ENCODE measurements at places on chromosomes 3 and 15.

- no peak for DNase-seq
Measured at GRCh38 chr3:106839576-106840280, 537.5 kb upstream of the CCDC54 start.

DNA sequence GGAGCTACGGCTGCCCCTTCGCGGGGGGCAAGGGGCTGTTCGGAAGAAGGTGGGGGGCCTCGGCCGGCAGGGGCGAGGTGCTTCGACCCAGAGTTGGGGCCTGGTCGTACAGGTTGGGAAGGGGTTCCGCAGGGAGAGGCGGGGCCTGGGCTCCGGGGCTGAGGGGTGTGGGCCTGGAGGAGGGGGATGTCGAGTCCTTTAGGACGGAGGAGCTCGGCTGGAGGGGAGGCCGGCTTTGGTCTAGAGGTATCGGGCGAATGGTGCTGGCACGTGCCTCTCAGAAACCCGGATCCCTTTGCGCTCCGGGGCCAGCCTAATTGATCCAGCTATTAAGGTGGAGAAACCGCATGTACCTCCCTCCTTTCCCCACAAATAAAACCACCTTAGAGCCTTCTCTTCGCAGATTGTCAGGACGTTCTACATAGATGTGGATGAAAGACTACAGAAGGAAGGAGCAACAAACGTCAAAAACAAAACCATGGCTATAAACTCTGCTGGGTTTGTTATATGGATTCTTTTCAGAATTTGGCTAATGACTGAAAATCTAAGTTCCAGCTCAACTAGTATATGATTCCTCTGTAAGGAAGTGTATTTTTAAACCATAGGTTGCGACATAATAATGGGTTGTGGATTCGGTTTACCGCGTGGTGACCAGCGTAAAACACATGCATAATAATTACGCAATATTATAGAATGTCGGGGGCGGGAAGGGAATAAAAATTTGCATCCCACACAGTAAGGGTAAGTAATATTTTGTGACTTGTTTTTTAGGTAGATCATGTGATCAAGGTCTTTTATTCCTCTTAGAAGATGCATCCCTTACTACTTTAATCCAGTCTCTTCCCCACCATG, 644 bp upstream of the NGLY1 start:
- no peak for DNase-seq

- no peak for DNase-seq
Measured at GRCh38 chr15:92001307-92001706, 147.8 kb downstream of the SLCO3A1 start.

GRCh38 chr15:43441316-43441715, 51.6 kb downstream of the TP53BP1 start:
- no peak for DNase-seq

DNA sequence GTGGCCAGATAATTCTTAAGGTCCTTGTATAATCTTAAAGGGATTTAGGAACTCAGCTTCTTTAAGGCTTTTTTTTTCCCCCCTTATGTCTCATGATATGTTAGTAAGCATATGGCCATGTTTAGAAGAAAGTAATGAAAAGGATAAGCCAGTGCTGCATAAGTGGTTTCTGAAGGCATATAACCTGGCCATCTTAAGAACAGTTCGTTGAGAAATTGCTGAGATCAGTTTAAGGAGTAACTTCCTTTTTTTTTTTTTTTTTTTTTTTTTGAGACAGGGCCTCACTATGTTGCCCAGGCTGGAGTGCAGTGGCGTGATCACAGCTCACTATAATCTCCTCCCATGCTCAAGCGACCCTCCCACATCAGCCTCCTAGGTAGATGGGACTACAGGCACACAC, 51.7 kb downstream of the UBE2E2 start:
- no peak for DNase-seq

GRCh38 chr3:13142552-13143380, 69.5 kb upstream of the IQSEC1 start:
- no peak for DNase-seq

DNA sequence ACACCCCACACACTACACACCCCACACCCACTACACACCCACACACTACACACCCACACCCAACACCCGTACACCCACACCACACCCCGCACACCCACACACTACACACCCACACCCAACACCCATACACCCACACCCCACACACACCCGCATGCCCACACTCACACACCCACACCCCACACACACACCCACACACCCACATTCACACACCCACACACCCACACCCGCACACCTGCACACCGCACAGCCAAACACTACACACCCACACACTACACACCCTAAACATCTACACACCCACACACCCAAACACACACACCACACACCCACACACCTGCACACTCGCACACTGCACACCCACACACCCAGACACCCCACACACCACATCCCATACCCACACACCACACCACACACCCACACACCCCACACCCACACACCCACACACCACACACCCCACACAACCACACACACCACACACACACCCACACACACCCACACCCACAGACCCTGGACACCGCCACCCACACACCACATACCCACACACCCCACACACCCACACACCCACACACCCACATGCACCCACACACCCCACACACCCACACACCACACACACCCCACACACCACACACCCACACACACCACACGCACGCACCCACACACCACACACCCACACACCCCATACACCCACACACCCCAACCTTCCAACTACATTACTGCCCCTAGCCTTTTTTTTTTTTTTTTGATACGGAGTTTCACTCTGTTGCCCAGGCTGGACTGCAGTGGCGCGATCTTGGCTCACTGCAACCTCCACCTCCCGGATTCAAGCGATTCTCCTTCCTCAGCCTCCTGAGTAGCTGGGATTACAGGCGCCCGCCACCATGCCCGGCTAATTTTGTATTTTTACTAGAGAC, 16.9 kb downstream of the CEP19 start:
- peak; percentile 17 for DNase-seq

DNA sequence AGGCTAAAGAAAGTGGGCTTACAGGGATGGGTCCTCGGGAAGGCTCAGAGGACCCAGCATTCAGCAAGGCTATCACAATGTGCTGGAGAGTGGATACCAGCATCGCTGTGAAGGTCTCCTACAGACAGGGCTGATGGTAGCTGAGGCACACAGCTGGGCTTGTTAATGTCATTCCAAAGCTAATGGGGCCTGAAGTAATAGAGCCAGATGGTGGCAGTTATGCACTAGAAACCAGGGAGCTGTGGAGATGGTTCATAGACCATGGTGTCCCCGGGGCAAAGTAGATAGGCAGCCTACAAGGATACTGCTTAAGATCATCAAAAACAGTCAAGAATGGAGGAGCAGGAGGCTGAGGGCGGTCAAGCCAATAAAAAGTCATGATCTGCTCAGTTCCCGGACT, 24.8 kb upstream of the BOC start:
- DNase-seq = no peak

DNA sequence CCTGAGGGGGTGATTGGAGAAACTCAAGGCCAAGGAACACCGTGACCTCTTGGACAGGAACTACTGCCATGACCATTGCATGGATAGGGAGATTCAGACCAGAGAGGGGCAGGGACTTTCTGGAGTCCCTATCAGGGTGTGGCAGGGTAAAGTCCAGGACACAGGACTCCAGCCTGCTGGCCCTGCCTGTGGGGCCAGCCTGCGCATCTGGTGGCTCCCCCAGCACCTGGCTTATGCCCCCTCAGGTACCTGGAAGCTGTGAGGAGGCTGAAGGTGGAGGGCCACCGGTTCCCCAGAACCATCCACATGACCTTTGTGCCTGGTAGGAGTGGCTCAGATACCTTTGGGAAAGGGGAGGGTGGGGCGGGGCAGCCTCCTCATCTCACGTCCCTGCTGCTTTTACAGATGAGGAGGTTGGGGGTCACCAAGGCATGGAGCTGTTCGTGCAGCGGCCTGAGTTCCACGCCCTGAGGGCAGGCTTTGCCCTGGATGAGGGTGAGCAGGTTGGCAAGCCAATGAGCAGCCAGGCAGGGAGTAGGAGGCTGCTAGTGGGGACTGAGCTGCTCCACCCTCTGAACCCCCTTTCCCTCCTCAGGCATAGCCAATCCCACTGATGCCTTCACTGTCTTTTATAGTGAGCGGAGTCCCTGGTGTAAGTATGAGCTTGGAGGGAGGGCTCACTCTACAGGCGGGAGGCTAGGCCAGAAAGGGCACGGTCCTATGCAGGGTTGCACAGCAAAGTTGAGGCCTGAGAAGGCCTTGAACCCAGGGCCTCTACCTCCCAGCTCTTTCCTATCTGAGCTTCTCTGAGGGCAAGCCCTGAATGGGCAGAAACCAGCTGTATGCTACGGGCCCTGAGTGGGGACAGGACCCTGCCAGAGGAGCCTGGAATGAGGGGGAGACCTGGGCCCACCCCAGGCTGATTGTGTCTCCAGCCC, 2.9 kb downstream of the ACY1 start:
- DNase-seq = no peak

- DNase-seq = no peak
Measured at GRCh38 chr3:126461450-126462070, 14.1 kb downstream of the ZXDC start.

DNA sequence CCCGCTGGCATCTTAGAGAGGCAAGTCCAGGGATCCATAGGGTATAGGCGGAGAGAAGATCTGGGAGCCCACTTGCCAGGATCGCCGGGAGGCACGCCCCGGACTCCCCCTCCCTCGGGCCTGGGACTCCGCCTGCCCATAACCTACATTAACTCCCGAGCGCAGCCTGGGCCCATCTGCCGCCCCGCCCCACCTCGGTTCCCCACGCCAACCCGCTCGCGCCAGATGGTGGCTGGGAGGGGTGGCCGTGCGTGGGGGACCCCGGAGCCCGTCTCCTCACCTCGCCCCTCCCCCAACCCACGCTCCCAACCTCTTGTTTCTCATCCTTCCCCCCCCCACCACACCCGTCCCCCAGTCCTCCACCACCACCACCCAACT, 1.7 kb upstream of the DLL4 start:
- DNase-seq = no peak

- DNase-seq = no peak
Measured at GRCh38 chr3:63857311-63857710, 6.3 kb downstream of the THOC7 start.

DNA sequence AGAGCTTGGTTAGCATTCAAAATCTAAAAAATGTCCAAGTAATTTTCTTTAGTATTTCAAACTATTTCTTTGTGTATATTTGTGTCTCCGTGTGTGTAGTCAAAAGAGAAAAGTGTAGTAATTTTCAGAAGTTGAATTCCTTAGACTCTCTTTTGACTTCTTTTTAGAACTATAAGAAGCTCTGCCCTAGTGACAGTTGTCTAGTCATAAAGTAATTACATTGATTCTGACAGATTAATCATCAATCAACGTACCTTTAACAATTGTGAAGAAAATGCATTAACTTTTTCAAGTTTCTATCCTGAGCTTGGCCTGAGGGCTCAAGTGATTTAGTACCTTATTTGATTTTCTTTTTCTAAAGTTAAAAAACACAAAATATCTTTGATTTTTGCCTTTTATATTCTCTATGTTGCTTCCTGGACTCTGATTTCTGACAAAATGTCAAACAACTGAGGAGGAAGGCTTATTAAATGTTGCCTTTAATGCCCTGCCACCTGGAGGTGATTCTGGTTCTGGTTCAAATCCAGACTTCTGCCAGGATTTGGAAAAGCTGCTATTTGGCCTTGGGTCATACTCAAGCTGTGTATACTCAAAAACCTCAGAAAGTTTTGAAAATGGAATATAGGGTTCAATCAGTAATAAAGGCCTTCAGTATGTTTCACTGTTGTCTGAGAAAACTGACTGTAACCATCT, 653.6 kb downstream of the NSUN3 start:
- DNase-seq = no peak

DNA sequence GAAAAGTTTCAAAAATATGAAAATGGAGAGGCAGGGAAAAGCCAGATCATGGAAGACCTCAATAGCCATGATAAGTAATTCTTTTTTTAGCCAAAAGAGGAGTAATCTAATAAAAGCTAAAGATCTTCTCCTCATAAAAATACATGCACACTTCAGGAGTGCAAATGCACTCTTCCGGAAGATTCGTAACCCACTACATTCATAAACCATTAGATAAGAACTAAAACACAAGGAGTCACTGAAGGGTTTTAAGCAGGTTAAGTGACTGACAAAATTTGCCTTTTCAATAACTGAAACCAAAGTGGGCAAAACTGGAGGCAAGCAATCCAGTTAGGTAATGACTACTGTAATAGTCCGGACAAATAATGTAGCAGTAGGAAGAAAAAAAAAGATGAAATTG, 46.0 kb downstream of the UBE3A start:
- no peak for DNase-seq

DNA sequence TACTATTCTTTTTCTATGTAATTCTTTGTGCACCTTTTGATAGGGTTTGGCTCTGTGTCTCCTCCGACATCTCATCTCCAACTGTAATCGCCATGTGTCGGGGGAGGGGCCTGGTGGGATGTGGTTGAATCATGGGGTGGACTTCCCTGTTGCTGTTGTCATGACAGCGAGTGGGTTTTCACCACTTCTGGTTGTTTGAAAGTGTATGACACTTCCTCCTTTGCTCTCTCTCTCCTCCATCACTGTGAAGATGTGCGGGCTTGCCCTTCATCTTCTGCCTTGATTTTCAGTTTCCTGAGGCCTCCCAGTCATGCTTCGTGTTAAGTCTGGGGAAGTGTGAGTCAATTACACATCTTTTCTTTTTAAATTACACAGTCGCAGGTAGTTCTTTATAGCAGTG, 225.8 kb upstream of the DPPA4 start:
- no peak for DNase-seq

GRCh38 chr3:187845826-187846225, 100.6 kb upstream of the BCL6 start:
- DNase-seq = no peak

GRCh38 chr3:23254282-23254681, 51.2 kb downstream of the UBE2E2 start:
- no peak for DNase-seq

DNA sequence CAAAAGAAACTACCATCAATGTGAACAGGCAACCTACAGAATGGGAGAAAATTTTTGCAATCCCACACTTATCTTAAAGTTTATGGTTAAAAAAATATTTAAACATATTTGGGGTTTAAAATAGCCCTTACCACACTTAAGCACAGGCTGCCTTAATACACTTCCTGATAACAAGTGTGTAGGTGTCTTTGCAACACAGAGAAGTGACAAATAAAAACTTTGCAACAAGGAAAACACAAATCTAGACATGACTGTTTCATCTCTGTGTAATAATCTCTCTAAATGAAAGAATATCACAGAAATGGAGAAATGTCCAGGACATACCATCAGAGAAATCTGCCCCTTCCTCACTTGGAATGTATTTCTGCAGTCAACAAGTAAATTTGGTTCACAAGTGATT, 464.1 kb upstream of the ARHGEF26 start:
- no peak for DNase-seq

- DNase-seq = peak; percentile 26
Measured at GRCh38 chr15:66841953-66842681, 140.1 kb downstream of the SMAD6 start.

- no peak for DNase-seq
Measured at GRCh38 chr3:14847613-14848541, 29.1 kb downstream of the FGD5 start.
